ENCODE measurements at places on chromosomes 3 and 15.

GRCh38 chr3:119647843-119648575, 12.4 kb downstream of the POPDC2 start:
- DNase-seq, result no peak

DNA sequence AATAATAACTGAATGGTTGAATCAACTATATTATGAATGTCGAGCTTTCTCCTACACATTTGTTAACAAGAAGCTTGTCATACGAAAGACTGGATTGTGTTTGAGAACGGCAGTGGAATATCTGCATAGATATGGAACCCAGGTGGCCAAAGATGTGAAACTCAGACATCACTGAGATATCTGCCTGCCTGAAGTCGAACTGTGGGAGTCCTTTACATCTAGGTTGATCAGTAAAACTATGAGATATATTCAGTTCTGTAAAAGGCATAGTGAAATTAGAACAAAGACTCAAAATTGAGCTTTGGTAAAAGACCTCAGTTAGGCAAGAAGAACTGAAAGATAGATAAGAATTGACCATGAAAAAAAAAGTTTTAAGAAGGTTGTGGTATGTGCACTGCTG, 41.5 kb upstream of the TOP2B start:
- DNase-seq, result no peak

DNA sequence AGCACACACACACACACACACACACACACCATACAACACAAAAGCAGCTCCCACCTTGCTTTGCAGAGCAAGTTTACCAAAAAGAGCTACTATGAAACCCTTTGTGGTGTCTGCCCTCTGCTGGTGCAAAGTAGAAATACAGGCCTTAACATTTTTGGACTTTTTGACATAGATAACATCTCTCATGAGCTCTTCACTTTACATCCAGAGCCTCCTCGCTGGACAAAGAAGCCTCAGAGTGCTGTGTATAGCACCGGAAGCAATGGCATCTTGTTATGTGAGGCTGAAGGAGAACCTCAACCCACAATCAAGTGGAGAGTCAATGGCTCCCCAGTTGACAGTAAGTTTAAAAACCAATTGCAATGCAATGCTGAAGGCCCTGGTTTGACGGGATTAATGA, 157.9 kb downstream of the CHL1 start:
- DNase-seq, result no peak

- no peak for DNase-seq
Measured at GRCh38 chr3:175316799-175317198, 457.7 kb downstream of the NAALADL2 start.
